ENCODE measurements at places on chromosomes 4 and X.
A peak's percentile ranks its signal among the peaks of the same experiment; 100 is the strongest.

- DNase-seq, result no peak
Measured at GRCh38 chr4:5683566-5683965, 24.8 kb downstream of the EVC2 start.

DNA sequence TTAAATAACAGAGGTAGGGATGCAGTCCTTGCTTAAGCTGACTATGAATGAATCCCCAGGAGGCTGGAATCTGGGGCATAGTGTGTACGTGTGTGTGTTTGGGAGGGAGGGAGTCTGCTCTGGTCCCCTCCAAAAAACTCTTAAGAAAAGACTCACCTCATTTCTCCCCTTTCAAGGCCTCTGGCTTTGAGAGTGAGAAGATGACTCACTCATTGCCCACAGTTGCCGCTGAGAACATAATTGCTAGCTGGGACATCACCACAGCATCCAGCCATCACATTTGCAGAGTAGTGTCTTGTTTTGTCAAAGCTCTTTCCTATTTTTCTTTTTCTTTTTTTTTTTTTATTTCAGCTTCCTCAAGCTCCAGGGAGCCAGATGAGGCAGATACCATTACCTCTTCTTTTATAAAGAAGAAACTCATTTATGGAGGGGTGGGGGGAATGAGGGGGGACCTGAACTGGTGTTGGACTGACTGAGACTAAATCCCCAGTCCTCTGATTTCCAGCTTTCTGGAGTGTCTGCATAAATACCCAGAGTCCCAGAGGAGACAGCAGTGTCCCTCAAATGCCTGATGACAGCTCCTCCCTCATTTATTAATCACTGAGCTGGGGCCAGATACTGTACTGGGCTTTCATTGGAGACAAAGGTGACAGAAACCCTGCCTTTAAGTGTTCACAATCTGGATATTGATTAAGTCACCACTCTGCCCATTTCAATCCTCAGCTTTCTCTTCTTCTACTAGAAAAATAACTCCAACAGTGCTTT, 61.9 kb upstream of the LAS1L start:
- DNase-seq, result peak; percentile 52

DNA sequence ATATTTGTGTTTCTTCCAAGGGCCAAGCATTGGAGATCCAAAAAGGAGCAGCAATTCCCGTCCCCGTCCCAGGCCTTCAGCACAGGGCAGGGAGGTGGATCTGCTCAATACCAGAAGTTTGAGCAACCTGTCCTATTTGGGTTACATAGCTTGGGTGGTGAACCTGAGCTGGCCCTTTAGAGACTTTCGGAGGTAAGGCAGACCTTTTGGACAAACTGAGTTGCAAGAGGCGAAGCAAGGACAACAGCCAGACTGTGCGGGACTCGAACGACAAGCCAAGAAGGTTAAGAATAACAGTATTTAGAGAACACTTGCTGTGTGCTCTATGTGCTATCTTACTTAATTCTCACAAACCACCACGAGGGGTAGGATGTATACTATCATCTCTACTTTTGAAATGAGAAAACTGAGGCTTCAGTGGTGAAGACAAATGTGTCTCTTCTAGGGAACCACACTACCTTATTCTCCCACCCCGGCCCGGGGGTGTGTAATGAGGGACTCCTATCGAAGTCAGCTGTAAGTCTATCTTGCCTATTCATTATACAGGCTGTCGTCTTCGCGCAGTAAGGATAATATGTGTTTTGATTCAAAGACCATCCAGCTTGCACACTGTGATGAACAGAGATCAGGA, 1.3 kb downstream of the NOP14 start:
- peak; percentile 84 for DNase-seq

- no peak for DNase-seq
Measured at GRCh38 chr4:2852481-2852921, 8.9 kb downstream of the ADD1 start.

- no peak for DNase-seq
Measured at GRCh38 chr4:60400593-60400992, 799.5 kb upstream of the ADGRL3 start.

- no peak for DNase-seq
Measured at GRCh38 chr4:1805493-1806222, 12.6 kb downstream of the FGFR3 start.

- no peak for DNase-seq
Measured at GRCh38 chr4:47330866-47331265, 132.6 kb downstream of the COMMD8 start.

DNA sequence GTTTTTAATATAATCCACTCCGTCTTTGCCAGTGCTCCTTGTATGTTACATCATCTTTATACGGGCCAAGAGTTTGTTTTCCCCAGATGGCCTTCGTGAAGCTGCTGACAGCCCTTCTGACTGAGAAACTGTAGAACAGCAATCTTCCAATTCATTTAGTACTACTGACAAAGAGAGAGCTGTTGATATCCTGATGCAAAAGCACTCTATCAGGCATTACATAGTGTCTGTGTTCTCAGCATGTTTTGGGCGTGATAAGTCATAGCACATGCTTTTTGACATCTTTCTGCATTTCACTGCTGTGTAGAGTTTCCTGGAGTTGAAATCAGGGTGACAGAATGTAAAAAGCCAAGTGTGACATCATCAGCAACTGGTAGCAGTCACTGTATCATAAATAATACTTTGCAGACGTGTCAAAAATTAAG, 746.3 kb upstream of the FAM241A start:
- DNase-seq, result no peak
